ENCODE measurements at places on chromosomes 4 and X.
A peak's percentile ranks its signal among the peaks of the same experiment; 100 is the strongest.

DNA sequence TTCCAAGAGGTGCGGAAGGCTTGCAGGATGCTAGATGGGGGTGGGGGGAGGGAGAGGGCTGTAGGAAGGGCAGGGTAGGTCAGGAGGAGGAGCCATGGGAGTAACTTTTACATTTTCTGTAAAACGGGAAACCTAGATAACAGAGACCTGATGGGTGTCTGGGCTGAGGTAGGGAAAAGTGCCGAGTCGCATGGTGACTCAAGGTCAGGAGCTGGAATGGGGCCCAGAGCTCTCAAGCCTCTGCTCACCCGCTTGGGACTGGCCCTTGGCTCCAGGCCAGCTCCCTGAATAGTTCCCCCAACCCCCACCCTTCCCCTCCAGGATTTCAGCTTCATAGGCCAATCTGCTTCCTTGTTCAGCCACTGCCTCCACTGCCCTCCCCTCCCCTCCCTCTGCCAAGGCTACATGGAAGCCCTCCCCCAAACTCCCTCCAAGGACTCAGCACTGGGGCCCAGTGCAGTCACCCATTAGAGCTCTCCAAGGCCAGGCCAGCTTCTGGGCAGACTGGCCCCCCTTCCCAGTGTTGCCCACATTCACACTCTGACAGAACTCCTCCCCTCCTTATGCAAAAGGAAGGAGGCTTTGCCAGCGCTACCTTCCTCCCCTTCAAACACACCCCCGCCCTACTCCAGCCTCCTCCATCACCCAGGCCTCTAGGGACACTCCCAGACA, 43.6 kb downstream of the TSC22D3 start:
- DNase-seq, result peak; percentile 65

DNA sequence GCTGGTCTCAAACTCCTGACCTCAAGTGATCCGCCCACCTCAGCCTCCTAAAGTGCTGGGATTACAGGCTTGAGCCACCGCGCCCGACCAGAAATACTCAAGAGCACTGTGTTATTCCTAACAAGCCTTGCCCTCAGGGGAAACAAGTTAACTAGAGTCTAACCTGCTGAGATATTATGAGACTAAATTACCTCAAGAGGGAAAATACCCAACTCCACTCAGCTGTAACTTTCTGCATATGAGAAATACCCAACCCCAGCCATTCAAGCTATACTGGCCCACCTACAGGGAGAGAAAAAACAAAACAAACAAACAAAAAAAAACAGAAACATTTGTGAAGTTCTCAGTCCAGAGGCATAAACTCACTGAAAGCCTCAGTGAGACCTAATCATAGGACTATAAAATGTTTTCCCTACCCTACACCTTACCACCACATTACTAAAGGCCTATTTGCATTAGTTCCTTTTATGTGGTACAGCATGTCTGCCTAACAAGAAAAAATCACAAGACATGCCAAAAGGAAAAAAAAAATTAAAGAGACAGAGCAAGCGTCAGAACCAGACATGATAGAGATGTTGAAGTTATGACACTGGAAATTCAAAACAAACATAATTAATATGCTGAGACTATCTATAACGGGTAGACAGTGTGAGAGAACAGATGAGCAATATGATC, 876.0 kb downstream of the FSTL5 start:
- DNase-seq, result no peak

DNA sequence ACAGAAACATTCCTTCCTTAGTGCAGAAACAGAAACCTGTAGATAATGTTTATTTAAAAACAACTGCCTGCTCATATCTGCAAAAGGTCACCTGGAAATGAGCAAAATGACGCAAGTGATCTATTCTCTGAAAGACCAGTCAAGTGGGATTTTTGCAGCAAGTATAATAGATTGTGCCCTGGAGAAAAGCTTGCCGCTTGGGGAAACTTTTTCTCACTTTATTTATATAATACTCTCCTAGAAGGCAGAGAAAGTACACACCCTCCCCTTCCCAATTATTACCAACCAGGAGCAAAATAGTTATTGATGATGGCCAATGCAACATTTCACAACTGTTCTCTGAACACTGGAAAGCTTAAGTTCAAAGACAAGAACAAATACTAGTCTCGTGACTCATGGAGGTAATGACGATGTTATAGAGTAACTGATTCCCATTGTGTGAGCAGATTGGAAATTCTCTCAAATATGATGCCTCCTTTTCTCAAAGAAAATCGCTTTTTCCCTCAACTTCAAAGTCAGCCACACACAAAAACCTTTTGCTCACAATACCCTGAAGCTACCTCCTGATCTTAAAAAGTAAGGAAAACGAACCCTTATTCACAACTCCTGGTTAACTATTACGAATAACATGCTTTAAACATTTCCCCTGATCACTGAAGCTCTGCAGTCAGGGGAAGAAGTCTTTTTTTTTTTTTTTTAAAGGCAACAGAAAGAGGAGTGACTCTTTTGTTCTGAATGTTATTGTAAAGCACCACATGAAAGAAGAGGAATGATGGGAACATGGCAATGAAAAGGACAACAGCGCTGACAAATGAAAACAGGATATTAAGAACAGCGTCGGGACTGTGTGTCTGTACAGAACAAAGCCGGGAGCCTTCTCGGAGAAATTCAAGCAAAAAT, 41.0 kb downstream of the MID1 start:
- peak; percentile 67 for DNase-seq

GRCh38 chrX:154436983-154437752, at the start of gene GDI1:
Gene GDI1, plus strand, starts transcription at chrX:154437154. Its CDS starts 101 bp downstream, at chrX:154437255.
- peak; percentile 69 for DNase-seq

- peak; percentile 71 for DNase-seq
Observed at GRCh38 chrX:153539171-153539978, 21.9 kb downstream of the ATP2B3 start.

DNA sequence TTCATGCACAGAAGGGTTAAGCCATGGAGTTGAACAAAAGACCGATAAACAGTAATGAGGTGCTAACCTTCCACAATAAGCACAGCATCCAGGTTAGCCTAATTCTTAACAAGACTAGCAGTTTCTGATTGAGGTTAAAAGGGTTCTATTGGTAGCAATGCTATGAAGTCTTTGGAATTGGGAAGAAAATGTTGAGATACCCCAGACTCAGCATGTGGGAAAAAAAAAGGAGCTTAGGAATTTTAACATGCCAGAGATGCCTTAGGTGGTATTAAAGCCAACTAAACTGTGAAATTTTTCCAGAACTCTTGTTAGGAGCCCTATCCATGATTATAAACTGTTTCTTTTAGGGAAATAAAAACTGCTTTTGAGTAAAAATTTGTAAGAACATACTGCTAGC, 391.7 kb downstream of the GABRG1 start:
- no peak for DNase-seq

- no peak for DNase-seq
Observed at GRCh38 chr4:13840502-13841190, 213.1 kb upstream of the BOD1L1 start.

DNA sequence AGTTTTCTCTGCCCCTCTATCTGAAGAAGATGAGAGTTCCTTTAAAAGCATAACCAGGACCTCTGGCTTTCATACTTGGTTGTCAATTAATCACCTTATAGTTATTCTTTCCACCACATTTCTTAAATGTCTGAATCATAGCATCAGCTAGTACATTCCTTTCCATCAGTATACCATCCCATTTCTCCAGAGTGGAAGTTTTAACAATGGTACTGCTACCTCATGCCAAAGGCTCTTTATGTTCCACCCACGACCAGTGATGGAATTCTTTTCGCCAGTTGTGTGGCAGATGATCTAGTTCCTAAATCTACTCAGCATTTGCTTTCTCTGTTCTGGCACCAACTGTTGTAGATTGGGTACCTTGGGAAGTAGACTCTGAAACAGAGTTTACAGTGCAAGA, 379.8 kb downstream of the ZNF674 start:
- DNase-seq, result peak; percentile 51

- DNase-seq, result peak; percentile 26
Observed at GRCh38 chr4:112127803-112128202, 17.5 kb upstream of the FAM241A start.

- DNase-seq, result no peak
Observed at GRCh38 chr4:173262375-173262774, 71.8 kb downstream of the HMGB2 start.
